Activated T-helper 1 cell treated with anti-CD3 and anti-CD28 coated beads, Interleukin-2, amount 50 U/mL, for 16 hours (primary cell): ENCODE measurements at places on chromosomes 11 and 22.

DNA sequence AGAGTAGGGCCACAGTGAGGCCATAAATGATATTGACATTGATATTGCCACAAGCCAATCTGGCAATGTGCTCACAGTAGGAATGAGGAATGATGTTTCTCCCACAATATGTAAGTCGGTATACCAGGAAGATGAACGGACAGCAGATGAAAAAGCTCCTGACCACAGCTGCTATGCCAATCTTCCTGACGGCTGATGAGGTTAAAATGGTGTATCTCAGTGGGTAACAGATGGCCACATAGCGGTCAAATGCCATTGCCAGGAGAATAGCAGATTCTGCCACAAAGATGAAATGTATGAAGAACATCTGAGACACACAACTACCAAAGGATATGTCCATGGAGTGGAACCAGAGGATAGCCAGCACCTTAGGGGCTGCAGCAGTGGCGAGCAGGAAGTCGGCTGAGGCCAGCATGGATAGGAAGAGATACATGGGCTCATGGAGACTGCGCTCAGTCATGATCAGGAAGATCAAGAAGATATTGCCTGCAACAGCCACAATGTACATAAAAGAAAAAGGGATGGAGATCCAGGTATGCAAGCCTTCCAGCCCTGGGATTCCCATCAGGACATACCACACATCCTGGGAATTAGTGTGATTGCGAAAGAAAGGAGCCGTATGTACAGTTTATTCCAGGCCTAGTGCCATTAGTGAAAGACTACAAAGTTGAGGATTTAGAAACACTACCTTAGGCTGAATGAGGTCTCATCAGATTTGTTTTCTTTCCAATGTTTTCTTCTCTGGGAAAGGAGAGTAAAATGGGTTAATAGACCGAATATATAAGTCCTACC lies 22.2 kb downstream of the OR51V1 start:
- no peak for DNase-seq

DNA sequence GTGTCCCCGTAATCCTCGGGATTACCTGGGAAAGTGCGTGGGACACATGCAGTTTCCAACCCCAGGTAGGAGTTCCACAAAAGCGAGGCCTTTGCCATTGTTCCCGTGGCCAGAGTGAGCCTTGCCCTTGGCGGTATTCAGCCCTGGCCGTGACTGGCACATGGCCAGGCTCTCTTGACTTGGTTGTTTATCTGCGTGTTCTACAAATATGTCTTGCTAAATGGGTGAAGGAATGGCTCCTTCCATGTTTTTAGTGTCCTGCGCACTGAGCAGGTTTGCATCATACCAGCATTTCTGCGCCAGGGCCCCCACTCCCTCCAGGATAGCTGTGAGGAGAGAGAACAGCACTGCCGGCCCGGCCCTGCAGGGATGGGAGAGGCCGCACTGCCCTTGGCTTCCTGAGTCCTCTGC lies 20.0 kb downstream of the POLR3H start:
- no peak for DNase-seq

- DNase-seq = no peak
These were observed 451.0 kb upstream of the DDI1 start for GRCh38 chr11:103585401-103585800.

GRCh38 chr11:131748151-131749050 lies 378.0 kb downstream of the NTM start:
- no peak for DNase-seq

- no peak for DNase-seq
These were observed 54.5 kb upstream of the BMAL1 start for GRCh38 chr11:13223112-13223511.

GRCh38 chr22:44680481-44680894 lies 21.5 kb upstream of the PRR5 start:
- DNase-seq = no peak

DNA sequence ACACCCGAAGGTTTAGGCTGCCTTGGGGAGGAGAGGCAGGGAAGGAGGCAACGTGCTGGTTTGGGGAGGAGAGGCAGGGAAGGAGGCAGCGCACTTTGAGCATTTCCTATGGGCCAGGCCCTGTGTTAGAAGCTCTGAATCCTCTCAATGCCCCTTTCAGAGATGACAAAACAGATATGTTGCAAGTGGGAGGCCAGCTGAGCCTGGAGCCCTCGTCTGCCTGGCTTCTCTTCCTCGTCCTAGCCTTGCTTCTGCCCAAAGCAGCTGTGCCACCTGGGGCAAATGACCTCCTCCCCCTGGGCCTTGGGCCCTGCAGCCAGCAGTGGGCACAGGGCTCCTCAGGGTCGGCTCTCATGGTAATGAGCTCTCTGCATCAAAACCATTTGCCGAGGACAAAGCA lies 15.3 kb upstream of the LRRC32 start:
- DNase-seq = no peak

- DNase-seq = no peak
These were observed 1.6 kb downstream of the IRF7 start for GRCh38 chr11:614021-614622.

- no peak for DNase-seq
These were observed 16.4 kb upstream of the ASCC2 start for GRCh38 chr22:29854432-29854831.

- DNase-seq = no peak
These were observed 87.1 kb upstream of the XKR3 start for GRCh38 chr22:16912281-16912680.

DNA sequence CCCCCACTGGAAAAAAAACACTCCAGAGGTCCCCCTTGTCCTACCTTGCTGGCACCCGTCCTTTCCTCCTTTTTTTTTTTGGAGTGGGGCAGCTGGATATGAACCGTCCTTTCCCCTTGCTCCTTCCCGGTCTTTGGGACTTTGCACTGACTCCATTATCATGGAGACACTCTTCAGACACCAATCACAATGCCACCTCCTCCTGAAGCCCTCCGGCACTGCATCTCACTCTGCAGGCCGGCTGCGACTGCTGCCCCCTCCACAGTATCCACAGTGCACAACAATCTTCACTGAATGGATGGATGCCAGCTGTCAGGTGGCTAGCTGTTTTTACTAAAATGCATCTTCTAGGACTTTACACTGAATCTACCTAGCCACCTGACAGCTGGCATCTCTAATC lies 12.7 kb upstream of the RGL4 start:
- no peak for DNase-seq

- DNase-seq = no peak
These were observed 144.7 kb downstream of the ENTHD1 start for GRCh38 chr22:39748877-39749276.

- DNase-seq = no peak
These were observed 10.5 kb downstream of the ACRV1 start for GRCh38 chr11:125670172-125670571.

DNA sequence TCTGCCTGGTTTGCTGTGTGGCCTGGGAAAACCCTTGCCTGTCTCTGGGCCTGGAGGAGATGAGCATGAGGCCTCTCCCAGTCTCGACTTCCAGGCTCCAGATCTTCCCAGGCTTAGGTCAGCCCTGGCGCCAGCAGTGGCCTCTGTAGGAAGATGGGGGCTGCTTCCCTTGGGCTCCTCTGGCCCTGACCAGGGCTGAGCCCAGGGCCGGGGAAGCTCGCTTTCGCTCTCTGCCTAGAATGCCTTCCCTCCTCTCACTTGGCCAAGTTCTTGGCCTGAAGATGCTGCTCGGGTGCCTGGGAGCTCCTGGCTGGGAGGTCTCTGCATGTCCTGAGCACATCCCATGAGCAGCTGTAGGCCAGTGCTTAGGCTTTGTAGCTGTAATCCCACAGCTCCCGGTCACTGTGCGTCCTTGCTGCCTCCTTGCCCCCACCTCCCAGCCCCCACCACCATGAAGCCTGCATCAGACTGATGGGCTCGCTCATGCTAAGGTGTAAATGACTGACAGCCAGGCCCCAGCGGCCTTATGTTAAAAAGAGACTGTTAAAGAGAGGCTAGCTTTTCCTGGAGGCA lies 25.5 kb downstream of the SHISAL1 start:
- DNase-seq = no peak

GRCh38 chr22:37032134-37032534 lies 12.6 kb downstream of the MPST start:
- no peak for DNase-seq

GRCh38 chr11:2741377-2742131 lies 41.8 kb upstream of the KCNQ1OT1 start:
- DNase-seq = no peak
